Stimulated activated CD4-positive, alpha-beta T cell treated with anti-CD3 and anti-CD28 coated beads, Interleukin-2, amount 100 ng/mL, for 4 hours (primary cell): ENCODE measurements at places on chromosomes 3 and 15.

DNA sequence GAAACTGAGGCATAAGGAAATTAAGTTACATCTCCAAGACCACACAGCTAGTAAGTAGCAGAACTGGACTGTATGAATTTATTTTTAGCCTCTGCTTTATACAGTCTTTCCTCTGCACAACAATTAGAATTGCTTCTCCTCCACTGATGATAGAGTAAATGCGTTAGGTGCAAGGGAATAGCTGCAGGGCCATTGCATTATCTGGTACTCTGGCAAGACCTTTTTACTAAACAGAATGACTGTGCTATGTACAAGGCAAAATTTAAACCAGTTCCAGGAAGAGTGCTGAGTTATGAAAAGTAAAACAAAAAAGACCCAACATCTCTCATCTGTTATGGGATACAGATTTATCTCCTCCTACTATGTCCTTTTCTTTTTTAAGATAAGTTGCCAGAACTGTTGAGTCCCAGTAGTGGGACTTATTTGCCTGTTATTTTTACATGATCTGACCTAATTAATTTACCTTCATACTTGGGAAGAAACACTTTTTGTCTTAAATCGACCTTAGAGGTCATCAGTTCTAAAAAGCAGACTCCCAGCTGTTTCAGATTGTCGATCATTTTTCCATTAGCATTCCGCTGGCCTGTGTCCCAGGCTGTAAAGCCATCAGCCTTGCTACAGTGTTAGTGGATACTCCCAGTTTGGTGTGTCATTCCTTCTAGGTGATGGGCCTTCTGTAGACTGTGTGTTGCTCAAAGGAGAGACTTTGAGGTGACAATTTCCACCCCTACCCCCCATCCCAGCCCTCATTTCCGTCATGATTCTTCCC is 147.5 kb upstream of the NUDT16 start:
- DNase-seq, result no peak

DNA sequence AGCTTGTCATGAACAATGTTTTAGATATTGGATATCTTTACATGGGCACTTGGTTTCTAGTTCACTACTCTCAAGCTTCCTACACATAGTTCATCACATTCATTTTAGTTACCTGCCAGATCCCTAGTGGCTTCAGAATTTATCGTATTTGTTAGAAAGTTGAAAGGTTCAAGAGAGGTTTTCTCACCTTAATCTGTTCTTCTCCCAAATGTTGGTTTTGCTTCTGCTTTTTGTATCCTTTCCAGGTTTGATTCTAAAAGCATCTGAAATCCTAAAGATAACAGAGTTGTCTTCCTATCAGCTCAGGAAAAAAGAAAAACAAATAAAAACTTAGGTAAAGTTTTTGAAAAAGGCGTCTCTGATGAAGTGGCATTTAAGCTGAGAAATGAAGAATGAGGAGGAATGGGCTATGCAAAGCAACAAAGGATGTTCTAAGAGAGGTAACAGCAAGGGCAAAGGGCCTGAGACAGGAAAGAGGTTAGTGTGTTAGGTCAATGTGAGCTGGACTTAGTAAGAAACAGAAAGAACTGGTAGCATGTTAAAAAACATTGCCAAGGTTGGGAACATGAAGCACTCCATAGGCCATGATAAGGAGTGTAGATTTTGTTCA is 104.7 kb upstream of the CMC1 start:
- no peak for DNase-seq

- DNase-seq, result no peak
Observed at GRCh38 chr3:56339671-56340070, 128.6 kb downstream of the ERC2 start.

DNA sequence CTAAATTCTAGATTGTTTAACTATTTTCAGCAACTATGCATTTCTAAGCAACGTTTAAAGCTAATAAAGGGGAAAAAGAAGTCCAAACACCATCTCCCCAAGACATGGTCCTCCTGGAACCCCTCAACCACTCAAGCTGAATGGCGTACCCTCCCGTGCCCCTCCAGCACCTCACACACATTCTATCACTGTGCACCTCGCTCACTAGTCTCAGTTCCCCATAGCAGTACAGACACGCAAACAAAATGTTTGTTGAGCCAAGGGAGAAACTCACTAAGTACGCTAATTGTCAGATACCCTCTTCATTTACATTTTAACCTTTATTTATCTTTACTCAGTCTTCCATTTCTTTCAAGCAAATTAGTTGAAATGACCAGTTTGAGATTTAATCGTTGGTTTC is 48.8 kb downstream of the ACAP2 start:
- DNase-seq, result no peak
